ENCODE measurements at places on chromosomes 11 and 22. TPM values are rescaled to one million over a fixed set of nuclear protein-coding genes. Genes with fewer than 3 reads are reported as not detected.

The LRRC56 gene
- not detected for total RNA-seq

The CSF2RB gene
- total RNA-seq = 5.0 TPM

The RIC3 gene
- total RNA-seq = 15.3 TPM

DNA sequence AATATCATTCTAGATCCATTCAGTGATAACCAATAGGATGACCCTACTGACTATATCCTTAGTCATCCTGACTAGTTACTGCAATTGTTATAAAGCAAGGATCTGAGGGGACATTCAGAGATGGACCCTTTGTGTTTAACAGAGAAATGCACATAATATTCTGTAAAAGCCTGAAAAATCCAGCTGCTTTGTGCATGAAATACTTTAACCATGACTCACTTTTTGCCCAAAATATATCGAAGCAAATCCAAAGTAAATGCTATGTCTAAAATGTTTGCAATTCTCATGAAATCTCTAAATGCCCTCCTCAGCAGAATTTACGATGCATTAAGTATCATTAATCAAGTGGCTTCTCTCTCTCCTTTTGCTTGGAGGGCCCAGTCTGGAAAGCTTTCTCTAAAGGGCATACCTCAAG lies 178.8 kb upstream of the MTMR2 start:
- no peaks in the 10 kb centered on the region for H3K27me3 ChIP-seq
- peaks cover 50% of the 10 kb centered on the region for H3K4me1 ChIP-seq
- no peak overlapping the region for H3K4me3 ChIP-seq
- DNase-seq = no peak
- H3K27ac ChIP-seq = no peak overlapping the region

DNA sequence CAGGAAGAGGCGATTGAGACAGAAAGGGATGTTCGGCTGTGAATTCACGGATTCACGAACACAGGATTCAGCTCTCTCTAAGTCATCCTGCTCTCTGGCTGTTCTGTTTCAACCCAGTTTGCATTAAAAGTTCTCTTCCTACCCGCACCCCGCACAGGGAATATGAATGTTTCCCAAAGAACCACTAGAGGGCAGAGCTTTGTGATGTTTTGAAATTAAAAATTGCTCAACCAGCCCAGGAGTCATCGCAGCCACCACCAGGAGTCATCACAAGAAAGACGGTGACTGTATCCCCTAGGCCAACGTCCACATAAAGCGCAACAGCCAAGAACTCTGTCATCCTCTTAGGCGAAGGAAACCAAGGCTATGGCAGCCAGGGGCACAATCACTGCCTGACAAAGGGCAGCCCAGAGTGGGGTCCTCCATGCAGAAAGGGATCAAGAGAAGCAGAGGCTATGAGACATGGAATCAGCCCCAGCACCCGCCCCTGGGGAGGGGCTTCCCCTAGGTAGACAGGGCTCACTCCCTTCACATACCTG lies 122.4 kb downstream of the WT1 start:
- no peaks in the 10 kb centered on the region for H3K4me1 ChIP-seq
- H3K27ac ChIP-seq = no peak overlapping the region
- DNase-seq = no peak
- no peaks in the 10 kb centered on the region for H3K27me3 ChIP-seq
- no peak overlapping the region for H3K4me3 ChIP-seq
- H3K36me3 ChIP-seq = no peaks in the 10 kb centered on the region

- H3K27me3 ChIP-seq = peaks cover 6% of the 10 kb centered on the region
- H3K4me3 ChIP-seq = no peak overlapping the region
- no peak for DNase-seq
- H3K36me3 ChIP-seq = peaks cover 5% of the 10 kb centered on the region
These were observed 1.6 kb downstream of the YIF1A start for GRCh38 chr11:66287211-66287888.
